Stimulated activated CD4-positive, alpha-beta T cell treated with anti-CD3 and anti-CD28 coated beads, TNF-alpha, amount 100 ng/mL, for 48 hours (primary cell): ENCODE measurements at places on chromosomes 1 and 21.

DNA sequence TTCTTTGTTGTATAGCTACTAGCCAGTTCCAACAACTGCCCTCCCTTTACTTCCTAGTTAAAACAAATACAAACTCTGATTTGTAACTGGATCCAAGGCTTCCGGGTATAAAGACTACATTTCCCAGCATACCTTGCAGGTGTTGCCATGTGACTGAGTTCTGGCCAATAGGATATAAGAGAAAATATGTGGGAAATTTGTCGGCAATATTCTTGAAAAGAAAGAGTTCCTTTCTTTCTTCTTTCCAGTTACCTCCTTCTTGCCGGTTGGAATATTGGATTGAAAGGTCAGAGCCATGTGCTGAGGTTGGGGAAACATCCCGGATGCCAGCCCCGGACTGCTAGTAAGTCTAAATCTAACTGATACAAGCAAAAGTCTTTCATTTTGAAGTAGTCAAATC, 23.0 kb upstream of the ZBTB40 start:
- no peak for DNase-seq

- no peak for DNase-seq
Measured at GRCh38 chr1:182806015-182806678, 16.6 kb downstream of the NPL start.

GRCh38 chr21:34974162-34974981, 74.7 kb downstream of the RUNX1 start:
- no peak for DNase-seq

DNA sequence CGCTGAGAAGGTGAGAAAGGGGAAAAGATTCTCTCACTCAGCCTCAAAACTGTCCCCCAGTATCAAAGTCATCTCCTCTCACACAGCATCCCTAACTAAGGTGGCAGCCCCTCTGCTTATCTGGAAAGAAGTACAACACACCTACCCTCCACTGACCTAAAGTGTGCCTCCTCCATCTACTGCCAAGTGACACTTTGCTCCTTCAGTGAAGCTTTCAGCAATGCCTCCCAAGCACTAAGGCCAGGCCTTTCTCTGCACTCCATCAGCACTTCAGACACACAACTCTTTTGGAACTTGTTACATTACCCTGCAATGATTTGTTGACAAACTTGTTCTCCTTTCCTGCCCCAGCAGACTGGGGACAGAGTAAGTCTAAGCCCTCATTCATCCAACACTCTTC, 1.4 kb downstream of the SH3BP5L start:
- DNase-seq = no peak
